ENCODE measurements at places on chromosomes 11 and 22.

GRCh38 chr22:24040946-24041345 lies 29.8 kb downstream of the CABIN1 start:
- DNase-seq = no peak

- no peak for DNase-seq
Measured at GRCh38 chr11:67266449-67267187, at the start of gene GRK2. Gene GRK2, plus strand, starts transcription at chr11:67266473. Its CDS starts 227 bp downstream, at chr11:67266700.

DNA sequence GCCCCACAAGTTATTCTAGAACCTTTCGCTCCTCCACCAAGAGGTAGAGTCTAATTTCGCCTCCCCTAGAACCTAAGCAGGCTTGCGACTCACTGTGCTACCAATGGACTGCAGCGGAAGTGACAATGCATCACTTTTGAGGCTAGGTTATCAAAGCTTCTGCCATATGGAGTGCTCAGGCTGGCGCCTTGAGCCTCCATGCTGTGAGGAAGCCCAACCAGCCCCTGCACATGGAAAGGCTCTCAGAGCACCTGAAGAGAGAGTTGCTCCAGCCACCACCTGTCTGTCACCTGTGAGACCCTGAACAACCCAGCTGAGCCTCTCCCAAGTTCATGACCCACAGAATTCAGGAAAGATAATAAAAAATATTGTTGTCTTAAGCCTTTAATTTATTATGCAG lies 29.3 kb upstream of the CBX7 start:
- no peak for DNase-seq

DNA sequence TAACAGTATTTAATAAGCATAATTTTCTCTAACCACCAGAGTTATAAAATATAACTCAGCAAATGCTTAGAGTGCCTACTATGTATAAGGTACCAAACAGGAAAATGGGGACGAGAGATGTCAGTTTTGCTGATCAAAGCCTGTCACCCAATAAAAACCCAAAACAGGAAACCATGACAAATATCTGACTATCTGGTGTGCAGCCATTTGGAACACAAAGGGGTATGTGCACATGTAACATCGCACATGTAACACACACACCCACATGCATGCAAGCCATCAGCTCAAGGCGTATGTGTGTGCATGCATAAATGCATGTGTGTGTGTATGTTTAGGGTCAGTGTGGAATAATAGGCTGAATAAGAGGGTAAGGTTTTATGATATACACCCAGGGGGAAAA lies 64.2 kb downstream of the PRR5L start:
- no peak for DNase-seq

GRCh38 chr11:96127596-96127959 lies 203.7 kb upstream of the MTMR2 start:
- no peak for DNase-seq

- DNase-seq = no peak
Measured at GRCh38 chr22:38566726-38567504, 3.1 kb downstream of the DMC1 start.

- no peak for DNase-seq
Measured at GRCh38 chr11:120565466-120566155, 54.1 kb downstream of the GRIK4 start.

- no peak for DNase-seq
Measured at GRCh38 chr11:114149689-114150407, 90.3 kb downstream of the ZBTB16 start.

GRCh38 chr22:36467946-36468345 lies 13.5 kb downstream of the TXN2 start:
- DNase-seq = peak; percentile 81

- peak; percentile 4 for DNase-seq
Measured at GRCh38 chr11:84564180-84564866, 1062.8 kb downstream of the DLG2 start.

DNA sequence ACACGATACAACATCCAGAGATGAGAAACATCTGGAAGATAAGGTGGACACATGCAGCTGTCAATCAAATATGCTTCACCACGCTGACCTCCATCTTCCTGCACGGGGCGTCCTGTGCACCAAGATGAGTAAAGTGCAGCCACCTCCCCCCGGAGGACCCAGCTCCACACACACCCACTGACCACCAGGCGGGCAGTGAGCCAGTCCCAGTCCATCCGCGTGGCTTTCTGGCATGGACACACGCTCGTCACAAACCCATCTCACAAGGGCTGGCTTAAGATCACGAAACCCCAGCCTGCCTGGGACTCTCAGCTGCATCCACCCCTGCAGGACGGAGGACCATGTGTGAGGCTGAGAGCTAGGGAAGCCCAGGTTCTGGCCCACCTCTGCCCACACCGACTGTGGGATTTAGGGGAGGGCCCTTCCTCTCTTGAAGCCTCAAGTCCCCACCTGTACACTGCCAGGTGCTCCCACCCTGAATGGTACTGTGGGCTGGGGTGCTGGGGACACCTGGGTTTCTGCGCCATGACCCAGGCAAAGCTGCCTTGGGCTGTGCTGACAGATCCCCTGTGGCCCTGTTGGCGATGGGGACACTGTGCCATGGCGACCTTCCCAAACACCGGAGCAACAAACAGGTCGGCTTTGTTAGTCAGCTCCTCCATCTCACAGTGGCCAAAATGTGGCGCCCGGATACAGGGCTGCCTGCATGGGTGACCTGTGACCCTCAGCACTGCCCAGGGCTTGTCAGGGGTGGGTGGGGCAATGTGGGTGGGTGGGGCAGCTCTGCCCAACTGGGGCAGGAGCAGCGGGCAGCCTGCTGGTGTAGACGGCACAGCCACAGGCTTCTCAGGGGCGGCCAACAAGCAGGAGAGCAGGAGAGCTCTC lies 629.0 kb downstream of the TBC1D22A start:
- DNase-seq = no peak
